ENCODE measurements at places on chromosomes 3 and 15.

GRCh38 chr15:41989573-41990242 is 17.4 kb upstream of the EHD4 start:
- DNase-seq, result peak; percentile 73

DNA sequence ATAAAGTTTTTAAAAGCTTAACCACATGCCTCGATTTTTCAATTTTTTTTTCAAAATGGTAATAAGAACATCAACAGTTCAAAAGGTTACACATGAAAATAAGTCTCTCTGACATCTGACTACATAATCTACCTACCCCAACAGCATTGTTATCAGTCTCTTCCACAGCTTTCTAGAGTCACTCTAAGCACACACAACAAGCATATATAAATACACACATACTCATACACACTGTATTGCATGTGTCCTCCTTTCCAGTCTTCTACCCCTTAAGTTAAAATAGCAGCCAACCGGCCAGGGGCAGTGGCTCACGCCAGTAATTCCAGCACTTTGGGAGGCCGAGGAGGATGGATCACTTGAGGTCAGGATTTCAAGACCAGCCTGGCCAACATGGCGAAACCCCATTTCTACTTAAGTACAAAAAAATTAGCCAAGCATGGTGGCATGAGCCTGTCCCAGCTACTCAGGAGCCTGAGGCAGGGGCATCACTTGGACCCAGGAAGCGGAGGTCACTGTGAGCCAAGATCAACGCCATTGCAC is 12.2 kb downstream of the TBL1XR1 start:
- no peak for DNase-seq

DNA sequence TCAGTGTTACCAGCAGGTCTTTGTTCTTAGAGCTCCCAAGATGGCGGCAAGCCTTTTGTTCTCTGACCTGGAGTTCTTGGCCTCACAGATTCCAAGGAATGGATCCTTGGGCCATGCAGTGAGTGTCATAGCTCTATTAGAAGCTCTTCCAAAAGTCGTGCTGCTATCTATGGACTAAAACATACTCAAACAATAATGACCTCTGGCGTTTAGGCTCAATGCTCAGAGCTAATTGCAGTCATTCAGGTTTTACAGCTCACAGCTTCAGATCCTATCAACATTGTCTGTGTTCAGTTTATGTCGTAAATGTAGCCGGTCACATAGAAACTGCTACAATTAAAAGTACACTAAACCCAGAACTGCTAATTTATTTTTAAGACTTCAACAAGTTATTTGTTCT is 22.2 kb downstream of the CCRL2 start:
- no peak for DNase-seq

DNA sequence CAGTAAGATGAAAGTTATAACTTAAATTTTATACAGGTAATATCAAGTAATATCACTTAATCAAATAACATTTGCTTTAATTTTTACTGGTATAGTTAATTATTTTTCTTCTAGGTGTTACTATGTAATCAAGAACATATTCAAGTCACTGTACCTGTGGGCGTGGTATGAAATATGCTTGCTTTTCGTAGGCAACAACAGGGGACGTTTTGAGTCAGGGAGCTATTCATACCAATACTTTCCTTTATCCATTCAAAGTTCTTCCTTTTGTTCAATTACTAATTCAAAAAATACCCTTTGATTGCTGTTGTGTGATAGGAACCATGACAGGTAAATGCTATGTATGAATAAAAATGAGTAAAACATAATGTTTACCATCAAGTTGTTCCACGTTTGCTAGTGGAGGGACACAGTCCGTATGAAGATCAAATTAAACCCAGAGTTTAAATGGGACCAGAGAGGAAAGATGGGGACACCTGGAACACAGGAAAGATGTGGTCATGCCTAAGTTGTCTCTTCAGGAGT is 654.0 kb upstream of the KCNMB2 start:
- no peak for DNase-seq

GRCh38 chr15:89443581-89443980 is 52.8 kb downstream of the RHCG start:
- no peak for DNase-seq
